Fibroblast of skin of scalp (primary cell): ENCODE measurements at places on chromosomes 2 and 18.

- no peak for DNase-seq
Observed at GRCh38 chr2:230319211-230319862, 7.7 kb upstream of the SP140L start.

DNA sequence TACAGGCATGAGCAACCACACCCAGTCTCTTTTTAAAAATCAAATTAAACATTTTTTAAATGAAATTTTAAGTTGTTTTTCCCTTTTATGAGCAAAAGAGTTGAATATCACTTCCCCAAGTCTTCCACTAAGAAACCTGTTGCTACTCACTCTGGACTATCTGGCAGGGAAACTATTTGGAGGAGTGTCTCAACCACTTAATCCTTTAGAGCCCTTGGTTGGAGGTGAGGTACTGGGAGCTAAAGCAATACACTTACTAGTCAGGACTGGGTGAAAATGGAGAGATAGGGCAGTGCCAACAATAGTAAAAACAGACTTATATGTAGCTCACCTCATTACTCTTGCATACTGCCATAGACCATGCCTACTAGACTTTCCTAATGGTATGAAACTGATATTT is 135.5 kb downstream of the RND3 start:
- no peak for DNase-seq

DNA sequence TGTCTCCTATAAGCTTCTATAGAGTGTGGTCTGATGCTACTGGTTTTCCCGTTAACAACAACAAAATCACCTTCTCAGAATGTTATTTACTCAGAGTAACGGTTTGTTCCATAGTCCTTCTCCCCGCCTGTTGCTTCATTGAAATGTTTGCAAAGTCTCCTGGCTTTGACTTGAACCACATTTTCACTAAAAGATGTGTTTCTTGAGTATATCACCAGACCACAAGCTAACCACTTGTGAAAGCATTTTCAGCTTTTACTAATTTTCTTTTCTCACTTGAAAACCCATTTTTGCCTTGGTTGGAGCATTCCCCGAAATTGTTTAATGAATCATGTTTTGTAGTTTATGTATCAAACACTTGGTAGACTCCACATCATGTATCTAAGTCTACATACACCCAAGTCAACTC is 121.2 kb downstream of the DPP4 start:
- no peak for DNase-seq

GRCh38 chr2:206328974-206329373 is 54.5 kb downstream of the ZDBF2 start:
- no peak for DNase-seq

DNA sequence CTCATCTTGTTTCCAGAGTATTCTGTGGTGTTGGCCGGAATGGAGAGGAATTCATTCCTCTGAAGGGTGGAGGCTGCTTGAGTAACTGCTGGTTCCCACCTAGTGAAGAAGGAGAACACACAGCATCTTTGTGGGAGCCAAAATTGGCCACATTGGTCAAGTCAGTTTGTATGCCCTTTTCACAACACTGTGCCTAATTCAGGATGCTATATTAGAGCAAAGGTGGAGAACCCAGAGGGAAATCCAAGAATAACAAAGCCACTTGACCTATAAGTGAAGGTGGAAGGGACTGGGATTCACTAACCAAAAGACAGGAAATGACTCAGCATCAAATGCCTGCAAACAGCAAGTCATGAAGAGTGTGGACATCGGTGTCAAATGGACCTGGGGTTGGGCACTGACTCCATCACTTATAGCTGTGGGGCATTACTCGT is 27.3 kb upstream of the MLPH start:
- peak; percentile 71 for DNase-seq

- no peak for DNase-seq
Observed at GRCh38 chr2:941871-942270, 8.8 kb upstream of the SNTG2 start.

GRCh38 chr2:158131483-158131912 is 29.8 kb downstream of the UPP2 start:
- no peak for DNase-seq

GRCh38 chr2:48900321-48901014 is 144.9 kb upstream of the LHCGR start:
- DNase-seq = peak; percentile 92

GRCh38 chr2:209591021-209591420 is 167.2 kb downstream of the MAP2 start:
- DNase-seq = no peak

DNA sequence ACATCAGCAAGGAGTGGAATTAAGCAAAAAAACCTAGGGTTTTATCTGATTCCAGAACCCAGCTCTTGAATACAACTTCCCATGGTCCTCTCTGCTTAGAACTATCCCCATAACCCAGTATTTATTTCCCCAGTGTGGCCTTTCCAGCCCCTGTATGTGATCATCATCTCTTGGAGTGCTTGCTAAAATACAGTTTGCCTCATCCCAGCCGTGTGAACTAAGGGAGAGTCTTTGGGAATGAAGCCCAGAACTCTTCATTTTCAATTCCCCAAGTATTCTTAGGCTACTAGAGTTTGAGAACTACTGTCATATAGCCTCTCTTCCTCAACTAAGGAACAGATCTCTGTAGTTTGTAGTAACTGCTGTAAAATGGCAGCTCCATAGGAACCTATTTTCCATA is 173.1 kb downstream of the LCLAT1 start:
- no peak for DNase-seq

- DNase-seq = no peak
Observed at GRCh38 chr2:241940329-241940728, 70.8 kb downstream of the RTP5 start.

- DNase-seq = no peak
Observed at GRCh38 chr2:173401716-173402326, 47.1 kb downstream of the CDCA7 start.

- DNase-seq = peak; percentile 13
Observed at GRCh38 chr2:132901661-132902060, 231.7 kb upstream of the LYPD1 start.

DNA sequence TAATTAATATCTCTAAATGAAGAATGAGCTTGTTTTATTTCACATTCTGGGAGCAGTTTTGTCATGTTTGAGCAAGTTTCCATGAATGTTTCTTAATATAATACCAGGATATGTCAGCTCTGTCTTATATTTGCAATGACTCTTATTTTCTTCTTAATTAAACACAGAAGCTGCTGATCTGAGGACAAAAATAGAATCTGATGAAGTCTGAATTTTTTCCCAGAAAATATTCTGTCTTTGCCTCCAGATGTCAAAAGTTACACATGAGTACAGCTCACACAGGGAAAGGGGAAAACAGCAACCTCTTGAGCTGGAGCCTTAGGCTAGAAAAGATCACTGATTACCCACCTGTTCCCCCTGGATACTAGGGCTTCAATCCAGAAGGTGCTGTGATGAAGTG is 606.6 kb upstream of the SYT4 start:
- no peak for DNase-seq

GRCh38 chr2:26606847-26607190 is 34.3 kb downstream of the CIB4 start:
- no peak for DNase-seq

GRCh38 chr2:104701411-104701911 is 152.5 kb upstream of the POU3F3 start:
- no peak for DNase-seq

GRCh38 chr18:30970196-30970816 is 72.2 kb downstream of the DSC3 start:
- peak; percentile 5 for DNase-seq

DNA sequence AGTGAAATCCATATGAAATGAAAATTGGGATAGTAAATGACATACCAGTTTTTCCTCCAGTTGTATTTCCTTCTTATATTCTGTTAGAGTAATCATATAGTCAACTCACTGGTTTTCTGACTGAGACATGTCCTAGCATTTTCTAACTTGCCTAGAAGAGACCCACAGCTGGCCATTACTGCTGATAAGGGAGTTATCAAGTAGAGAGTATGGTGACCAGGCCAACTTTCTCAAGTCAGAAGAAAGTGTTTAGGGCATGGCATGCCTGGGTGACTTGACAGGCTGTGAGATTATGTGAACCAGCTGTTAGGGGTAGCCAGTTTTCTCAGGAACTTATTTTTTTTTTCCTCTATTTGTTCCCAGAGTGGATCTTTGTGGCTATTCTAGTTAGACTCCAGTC is 81.2 kb downstream of the GPD2 start:
- no peak for DNase-seq

GRCh38 chr2:174858745-174859144 is 94.5 kb upstream of the CHRNA1 start:
- DNase-seq = no peak

GRCh38 chr2:201116959-201117734 is 1.2 kb downstream of the CFLAR start:
- peak; percentile 85 for DNase-seq

DNA sequence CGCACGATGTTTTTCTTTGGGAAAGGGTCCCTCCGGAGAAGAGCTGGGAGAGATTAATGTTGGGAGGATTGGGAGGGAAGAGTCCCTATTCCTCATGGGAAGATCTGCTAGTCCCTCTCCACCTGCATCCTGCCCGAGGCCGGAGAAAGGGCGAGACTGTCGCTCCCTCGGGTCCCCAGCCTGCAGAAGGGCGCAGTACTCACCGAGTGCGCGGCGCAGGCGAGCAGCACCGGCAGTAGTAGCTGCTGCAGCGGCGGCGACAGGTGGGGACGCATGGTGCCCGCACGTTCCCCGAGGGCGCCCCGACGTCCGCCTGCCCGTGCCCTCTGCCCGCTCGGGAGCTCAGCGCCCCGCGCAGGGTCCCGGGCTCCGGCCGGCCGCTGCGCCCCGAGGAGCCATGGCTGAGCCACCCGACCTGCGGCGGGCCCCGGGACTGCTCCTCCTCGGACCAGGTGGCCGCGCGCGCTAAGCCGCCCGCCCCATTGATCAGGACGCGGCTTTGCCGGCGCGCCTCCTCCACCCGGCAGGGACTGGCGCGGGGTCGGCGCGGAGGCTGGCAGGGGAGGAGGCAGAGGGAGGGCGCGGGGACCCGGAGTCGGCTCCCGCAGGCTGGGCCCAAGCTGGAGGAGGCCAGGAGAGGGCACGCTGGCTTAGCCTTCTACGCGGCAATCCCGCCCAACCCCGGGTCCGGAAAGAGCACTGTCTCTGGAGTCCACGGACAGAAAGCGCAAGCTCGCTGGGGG is at the start of gene SCTR:
TSS of gene SCTR (minus strand) at position 532 of the 743 bp plus-strand sequence. CDS start at position 275, 257 bp downstream.
- DNase-seq = no peak

- no peak for DNase-seq
Observed at GRCh38 chr18:7541835-7542234, 25.3 kb upstream of the PTPRM start.

DNA sequence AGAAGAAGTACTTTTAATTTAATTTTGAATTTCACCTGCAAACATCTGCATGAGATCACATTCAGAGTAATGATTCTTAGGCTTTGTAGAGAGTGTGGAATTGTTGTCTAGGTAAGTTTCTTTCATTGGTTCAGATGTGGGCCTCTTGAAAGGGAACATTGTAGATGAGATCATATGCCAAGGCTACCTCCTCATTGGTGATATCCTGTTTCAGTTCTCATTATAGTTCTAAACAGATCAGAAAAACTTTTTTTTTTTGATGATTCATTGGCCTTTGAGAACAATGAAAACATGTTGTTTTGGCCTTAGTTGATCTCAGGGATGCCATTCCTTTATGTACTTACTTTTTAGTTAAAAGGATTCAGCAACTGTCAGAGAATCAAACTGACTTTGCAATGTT is 44.5 kb downstream of the EML6 start:
- no peak for DNase-seq

DNA sequence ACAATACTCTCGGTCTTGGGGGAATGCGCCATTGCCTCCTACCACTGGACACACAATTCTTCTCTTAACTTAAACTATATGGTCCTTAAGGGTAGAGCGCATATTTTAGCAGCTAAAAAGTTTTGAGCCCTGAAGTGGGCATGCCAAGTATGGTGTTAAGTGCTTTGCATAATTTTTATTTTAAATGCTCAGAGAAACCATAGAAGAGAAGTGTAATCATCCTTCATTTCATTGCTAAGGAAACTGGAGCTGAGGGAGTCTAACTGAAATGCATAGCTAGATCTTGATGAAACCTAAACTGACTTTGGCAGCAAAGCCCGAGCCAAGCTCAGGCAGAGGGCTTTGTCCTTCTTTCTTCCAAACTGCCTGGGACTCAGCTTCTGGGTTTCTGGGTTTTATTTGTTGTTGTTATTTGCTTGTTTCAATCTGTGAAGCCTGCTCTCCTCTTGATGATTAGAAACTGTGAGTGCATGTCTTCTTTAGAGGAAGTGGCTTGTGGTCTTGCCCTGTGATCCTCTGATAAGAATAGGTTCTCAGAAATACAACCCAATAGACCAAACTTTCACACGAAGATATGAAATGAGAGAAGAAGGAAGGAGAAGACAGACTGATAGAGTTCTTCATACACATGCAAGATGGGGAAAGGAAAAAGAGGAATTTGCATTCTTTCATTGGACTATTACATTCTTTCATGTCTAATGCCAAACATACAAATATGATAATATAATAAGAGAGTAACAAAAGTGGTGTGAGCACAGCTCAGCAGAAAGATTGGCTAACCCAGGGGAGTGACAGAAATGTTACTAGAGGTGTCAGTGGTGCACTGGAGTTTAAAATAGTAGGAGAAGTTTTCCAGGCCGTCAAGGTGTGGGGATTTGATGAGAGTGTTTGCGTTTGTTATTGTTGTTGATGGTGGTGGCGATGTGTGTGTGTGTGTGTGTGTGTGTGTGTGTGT is 7.5 kb upstream of the RNF144A start:
- DNase-seq = no peak

GRCh38 chr2:224241001-224241400 is 160.9 kb downstream of the FAM124B start:
- no peak for DNase-seq

- DNase-seq = no peak
Observed at GRCh38 chr2:152415231-152415642, 80.3 kb downstream of the FMNL2 start.

DNA sequence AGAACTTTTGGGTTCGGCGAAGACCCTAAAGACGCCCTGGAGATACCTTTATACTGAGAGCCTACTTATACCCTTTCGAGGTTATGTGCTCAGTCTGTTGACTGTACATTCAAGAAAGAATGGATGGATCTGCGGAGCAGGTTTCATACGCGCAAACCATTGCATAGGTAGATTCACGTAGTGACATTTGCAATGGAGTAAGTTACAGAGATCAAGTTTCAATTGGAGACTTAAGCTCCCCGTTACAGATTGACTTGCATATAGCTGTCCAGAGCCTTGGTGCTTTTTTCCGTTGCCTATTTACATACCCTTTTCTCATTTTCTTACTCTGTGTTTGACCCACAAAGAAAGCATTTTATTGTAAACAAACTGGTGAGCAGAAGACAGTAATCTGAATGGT is 923 bp downstream of the PSMD1 start:
- no peak for DNase-seq

DNA sequence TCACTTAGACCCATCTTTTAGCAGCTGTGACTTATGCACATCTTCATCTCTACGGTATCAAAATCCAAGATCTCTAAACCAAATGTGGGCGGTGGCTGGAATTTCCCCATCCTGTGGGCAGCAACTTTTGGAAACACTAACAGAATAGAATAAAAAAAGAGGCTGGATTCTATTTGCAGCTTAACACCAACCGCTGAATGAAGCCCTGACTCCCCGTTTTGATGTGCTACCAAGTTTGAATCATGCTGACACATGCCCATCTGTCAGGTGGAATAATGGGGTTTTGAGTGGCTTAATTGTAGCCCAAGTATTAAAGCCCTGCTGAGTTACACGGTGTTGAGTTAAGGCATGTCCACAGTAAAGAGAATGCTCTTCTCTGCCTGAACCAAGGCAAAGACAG is 165.2 kb downstream of the MTCL1 start:
- DNase-seq = no peak

- DNase-seq = no peak
Observed at GRCh38 chr18:31776093-31776492, 15.4 kb upstream of the SLC25A52 start.
